ENCODE measurements at places on chromosomes 1 and 21.

GRCh38 chr1:71083271-71083670 is 2.4 kb upstream of the ZRANB2 start:
- no peak for DNase-seq

DNA sequence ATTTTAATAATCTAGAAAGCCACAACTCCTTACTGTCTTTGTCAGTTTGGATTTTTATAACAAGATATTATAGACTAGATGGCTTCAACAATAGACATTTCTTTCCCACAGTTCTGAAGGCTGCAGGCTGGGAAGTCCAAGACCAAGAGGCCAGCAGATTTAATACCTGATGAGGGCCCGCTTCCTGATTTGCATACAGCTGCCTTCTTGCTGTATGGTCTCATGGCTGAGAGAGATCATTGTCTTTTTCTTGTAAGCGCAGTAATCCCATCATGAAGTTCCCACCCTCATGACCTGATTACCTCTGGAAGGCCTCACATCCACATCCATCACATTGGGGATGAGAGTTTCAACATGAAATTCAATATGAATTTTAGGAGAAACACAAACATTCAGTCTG is 9.8 kb downstream of the RPS6KC1 start:
- no peak for DNase-seq

- no peak for DNase-seq
These were observed 94.7 kb downstream of the DISP1 start for GRCh38 chr1:222909586-222909985.

DNA sequence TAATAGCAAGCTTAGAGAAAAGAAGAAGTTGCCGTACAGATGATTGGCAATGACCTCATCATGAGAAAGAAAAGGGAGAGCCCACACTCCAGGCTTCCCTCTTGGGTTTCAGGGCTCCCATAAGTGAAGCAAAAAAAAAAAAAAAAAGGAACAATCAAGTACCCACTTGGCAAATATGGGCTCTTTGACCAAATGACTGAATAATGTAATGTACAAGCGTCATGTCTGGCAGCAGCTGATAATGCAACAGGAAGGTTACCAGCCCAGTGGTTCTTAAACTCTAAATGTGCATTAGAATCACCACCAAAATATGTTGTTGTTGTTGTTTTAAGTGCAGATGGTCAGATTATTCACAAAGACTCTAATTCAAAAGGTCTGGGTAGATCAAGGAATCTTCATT is 13.5 kb downstream of the TNFSF4 start:
- no peak for DNase-seq

All from activated T-helper 1 cell treated with anti-CD3 and anti-CD28 coated beads, Interleukin-2, amount 50 U/mL, for 16 hours (primary cell).